ENCODE measurements at places on chromosomes 13 and 19.
A peak's percentile ranks its signal among the peaks of the same experiment; 100 is the strongest.

- DNase-seq: no peak
Observed at GRCh38 chr19:13503570-13504235, 2.6 kb downstream of the CACNA1A start.

DNA sequence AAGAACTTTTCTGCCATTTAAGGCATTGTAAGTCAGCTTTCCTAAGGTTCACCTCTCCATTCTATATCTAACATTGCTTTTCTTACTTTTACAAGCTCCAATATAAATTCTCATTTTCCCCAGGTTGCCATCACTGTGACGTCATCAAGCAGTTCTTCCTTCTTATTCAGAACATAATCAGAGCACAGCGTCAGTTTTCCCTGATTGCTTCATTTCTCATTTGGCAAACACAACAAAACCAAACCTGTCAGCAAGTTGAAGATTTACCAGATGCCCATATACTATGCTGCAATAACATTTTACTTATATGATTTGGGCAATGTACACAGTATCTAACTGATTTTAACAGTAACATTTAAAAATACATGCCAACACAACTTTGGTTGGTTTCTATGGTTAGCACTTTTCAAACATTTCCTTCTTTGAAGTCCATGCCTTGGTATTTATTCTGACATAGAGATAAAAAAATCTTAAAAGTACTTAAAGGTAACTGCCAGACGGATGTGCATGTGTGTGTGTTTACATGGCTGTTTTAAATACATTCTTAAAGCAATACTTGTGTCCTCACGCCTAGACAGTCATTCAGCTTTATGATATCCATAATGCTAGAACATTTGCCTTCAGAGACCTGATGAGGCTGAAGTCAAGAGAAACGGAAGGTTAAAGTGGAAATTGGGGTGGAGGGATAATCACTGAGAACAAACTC, 264.0 kb downstream of the KLF12 start:
- DNase-seq: no peak

DNA sequence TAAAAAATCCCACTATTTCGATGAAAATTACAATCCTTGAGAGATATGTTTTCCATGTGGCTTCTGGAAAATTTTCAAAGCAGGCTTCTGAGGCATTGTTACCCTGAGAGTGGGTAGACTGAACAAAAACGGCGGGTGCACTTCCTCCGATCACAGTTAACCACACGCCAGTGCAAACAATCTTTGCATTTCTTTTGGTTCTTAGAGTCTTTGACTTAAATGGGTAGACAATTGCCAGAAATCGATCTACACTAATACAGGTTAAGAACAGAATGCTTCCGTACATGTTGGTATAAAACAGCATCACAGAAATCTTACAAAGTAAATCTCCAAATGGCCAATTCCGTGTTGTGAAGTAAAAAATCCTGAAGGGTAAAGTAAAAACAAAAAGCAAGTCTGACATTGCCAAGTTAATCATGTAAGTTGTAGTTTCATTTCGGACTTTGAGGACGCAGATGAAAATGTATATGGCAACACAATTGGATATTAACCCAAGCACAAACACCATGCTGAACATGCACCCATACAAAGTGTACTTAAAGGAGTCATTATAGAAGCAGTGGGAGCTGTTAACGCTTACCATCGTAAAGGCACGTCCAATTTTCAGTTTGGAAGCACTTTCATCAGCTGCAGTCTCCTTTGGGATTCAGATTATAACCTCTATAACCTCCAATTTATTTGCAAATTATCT, 927 bp downstream of the LPAR6 start:
- no peak for DNase-seq

- no peak for DNase-seq
Observed at GRCh38 chr13:91228108-91228507, 119.4 kb upstream of the MIR17HG start.

DNA sequence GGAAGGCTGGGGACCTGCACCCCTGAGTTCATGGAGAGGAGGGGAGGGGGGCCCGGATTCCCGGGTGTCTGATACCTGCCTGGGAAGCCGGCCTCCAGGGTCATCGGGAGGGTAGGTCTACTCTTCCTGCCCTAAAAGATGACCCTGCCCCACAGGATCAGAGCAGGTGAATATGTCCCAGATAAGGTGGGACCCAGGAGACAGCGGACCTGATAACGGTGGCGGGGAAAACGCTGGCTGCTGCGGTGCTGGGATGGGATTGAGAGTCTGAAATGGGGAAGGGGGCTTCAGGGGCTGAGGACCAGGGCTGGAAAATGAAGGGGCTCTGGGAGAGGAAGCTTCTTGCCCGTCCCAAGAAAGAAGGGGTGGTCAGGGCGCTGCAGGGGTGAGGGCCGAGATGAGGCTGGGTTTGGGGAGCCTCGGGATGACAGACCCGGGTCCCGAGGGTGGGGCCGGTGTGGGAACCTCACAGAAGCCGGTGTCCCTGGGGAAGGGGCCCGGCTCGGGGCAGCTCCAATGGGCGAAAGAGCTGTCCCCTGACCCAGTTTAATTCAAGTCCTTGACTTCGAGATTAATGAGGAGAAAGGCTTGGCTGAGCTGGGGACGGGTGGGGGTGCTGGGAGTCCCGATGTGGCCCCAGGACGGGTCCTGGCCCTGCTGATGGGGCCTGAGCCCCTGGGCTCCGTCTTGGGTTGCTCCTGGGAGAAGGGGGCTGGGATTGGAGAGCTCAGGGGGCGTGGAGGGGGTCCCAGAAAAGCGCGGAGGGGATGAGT, 823 bp downstream of the TTYH1 start:
- no peak for DNase-seq

- peak; percentile 76 for DNase-seq
Observed at GRCh38 chr13:106372199-106373155, 163.0 kb downstream of the EFNB2 start.

DNA sequence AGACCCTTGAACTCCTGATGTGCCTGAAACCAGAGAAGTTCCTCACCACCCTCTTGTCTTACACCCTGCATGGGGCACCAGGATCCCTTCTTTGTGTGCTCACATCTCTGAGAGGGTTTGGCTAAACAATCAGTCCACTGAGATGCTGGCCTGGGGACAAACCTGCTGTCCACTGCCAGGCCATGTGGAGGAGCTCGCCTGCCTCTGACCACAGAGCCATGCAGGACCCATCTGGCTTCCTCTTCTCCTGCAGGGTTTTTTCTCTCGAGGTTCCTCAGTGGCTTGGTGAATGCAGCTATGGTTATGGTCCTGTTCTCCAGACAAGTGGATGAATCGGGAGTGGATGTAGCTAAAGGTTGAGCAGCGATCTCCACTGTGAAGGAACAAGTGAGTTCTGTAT, 49.1 kb upstream of the MEDAG start:
- no peak for DNase-seq

GRCh38 chr13:40221460-40222201, 444.8 kb downstream of the FOXO1 start:
- DNase-seq: peak; percentile 60

DNA sequence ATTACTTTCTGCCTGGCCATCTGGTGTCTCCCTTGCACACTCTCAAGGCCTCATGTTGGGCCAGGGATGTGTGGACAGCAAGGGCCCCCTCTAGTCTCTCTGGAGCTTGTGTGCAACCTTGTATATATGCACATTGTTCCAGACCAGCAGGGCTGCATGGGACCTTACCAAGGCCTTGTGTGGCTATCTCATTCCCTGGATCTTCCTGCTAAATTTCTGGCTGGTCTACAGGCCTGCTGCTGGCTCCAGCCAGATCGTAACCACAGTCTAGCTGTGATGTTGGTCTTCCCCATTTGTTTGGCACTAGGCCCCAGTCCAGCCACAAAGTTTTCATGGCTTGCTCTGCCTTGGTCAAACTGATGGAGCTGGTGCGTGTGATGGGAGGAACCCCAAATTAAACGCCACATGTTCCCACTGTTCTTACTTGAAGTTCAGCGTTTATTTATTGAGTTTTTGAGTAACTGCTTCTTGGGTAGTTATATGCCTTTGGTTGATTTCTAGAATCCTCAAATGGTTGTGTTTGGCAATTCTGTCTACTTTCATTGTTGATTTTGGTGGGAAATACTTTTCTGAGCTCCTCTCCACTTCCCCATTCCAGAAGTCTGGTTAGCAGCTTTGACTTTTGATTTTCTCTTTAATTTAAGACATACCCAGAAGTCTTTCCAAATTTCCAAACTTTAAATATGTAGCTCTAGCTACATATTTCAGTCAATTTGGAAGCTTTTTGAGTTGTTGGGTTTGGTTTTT, 56.4 kb downstream of the SIPA1L3 start:
- peak; percentile 74 for DNase-seq

DNA sequence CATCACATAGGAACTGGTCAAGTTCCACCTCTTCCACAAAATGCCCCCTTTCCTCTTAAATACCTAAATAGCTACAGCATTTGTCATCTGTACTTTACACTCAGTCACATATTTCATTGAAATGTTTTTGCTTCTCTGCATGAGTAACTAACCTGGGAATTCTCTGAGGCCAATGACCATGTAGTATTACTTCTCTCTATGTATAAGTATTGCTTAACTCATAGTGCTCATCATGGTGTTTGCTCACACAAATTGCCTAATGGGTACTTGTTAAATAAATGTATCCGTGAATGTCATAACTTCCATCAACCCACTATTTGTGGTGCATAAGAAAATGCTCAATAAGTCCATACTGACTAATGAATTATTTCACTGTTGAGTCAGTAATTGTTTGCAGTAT, 115.5 kb downstream of the FGF14 start:
- peak; percentile 18 for DNase-seq

GRCh38 chr13:69579351-69579750, 528.3 kb upstream of the ATXN8OS start:
- DNase-seq: no peak

DNA sequence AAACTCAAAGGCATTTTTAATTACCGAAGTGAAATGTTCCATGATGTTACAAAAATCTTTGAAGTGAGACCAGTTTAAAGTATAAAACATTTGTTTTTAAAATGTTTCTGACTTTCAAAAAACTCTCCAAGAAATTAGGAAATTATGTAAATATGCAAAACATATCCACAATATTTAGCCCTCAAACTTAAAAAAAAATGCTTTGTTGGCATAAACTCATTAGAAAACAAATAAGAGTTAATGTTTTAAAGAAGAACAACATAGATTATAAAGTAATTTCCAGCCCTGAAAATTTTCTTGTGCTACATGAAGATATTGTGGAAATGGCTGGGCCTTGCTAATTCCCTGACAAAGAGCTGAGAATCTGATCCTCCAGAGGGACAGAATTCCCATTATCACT, 199.7 kb upstream of the STARD13 start:
- no peak for DNase-seq

- DNase-seq: no peak
Observed at GRCh38 chr19:13212759-13213330, 62.6 kb downstream of the IER2 start.

GRCh38 chr13:51235186-51235585, 13.0 kb downstream of the FAM124A start:
- no peak for DNase-seq

DNA sequence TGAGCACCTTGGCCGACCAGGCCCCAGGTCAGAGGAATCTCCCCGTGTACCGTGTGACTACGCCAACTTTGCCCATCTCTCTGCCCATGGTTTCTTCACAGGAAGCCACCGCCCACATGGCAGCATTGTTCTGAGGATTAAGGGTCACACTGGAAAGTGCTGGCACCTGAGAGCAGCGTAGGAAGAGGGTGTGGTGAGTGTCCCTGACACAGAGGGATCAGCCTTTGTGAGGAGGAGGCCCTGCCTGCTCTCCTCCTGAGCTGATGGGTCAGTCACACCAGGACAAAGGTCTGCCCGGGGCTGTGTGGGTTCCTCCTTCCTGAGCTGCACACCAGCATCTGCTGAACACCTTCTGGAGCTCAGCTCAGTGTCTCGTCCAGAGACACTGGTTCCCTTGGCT, 32.2 kb upstream of the SLC15A1 start:
- no peak for DNase-seq

- DNase-seq: no peak
Observed at GRCh38 chr19:30563691-30564090, 191.5 kb downstream of the ZNF536 start.

DNA sequence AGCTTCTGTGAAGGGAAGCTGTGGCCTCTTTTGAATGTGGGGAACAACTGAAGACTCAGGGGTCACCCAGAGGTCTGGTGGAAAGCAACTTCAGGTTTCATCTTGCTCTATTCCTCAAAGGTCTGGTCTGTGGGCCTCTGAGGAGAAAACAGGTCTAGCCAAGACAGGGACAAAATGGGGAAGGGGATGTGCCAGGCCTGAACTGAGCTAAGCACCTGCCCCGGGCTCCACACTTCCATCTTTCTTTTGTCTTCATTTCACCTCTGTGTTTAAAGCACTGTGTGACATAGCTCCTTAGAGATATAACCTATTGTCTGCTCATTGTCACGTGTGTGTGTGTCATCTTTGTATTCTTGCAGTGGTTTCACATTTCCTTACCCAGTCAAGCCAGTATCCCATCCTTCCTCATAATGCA, 19.9 kb upstream of the GDF15 start:
- DNase-seq: no peak

GRCh38 chr19:50912727-50913716, 1.8 kb upstream of the KLK4 start:
- no peak for DNase-seq

DNA sequence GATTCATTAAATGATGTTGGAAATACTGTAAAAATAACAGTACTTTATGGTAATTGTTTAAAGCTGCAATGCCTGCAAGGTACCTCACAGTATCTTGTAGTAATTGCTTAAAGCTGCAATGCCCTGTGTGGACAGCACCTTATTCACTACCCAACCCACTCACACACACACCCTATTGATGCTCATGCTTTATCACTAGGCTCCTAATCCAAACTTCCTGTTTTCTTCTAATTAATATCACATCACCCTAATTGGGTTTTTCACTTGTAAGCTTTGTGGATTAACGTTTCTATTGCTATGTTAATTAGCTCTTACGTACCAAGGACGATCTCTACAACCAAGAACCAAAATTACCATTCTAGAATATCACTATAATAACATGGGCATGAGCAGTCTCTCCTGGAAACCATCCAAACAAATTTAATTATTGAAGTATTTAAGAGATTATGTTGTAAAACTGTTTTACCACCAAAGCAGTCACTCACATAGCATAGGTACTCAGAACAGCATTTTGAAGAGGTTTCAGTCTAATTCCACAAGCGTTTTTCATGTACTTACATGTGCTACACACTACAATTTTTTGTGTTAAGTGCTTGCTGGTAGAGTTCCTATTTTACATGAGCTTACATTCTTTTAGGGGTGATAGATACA, 303.8 kb downstream of the PCDH9 start:
- no peak for DNase-seq
